ENCODE measurements at places on chromosomes 4 and X. TPM values are rescaled to one million over a fixed set of nuclear protein-coding genes. Genes with fewer than 3 reads are reported as not detected.

DNA sequence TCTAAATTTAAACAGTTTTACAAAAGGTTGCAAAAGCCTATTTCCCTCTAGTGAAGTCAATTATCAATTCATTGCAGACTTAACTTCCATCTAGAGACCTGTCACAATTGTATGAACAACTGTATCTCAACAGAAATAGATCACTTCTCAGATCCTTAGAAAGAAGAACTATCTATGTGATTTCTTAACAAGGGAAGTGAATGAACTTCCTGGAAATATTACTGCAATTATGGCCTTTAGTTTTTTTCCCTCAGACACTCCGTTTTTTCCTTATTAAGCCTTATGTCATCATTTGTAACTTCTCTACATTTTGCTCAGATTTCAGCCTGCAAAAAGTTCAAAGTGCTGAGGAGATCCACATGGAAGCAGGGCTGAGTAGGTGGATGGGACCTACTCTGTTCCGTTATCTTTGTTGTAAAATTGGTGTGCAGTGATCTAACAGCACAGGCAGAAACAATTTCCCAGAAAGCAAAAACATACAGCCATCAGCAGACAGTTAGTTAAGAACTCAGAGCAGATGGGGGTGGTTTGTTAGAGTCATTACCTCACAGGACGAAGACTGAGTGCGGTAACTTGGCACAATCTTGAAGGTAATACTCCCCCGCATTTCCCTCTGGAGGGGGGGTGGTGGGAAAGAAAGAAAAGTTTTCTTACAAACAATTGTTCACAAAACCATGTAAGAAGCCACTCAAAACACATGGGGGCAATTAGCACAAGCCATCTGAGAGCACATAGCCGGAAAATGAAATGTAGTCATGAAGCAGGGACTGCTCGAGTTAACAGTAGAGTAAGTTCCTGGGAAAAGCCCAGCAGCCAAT lies 112.3 kb downstream of the NYX start:
- H3K27ac ChIP-seq = no peak overlapping the region
- H3K4me1 ChIP-seq = no peaks in the 10 kb centered on the region
- no peaks in the 10 kb centered on the region for H3K27me3 ChIP-seq
- no peak overlapping the region for H3K4me3 ChIP-seq

DNA sequence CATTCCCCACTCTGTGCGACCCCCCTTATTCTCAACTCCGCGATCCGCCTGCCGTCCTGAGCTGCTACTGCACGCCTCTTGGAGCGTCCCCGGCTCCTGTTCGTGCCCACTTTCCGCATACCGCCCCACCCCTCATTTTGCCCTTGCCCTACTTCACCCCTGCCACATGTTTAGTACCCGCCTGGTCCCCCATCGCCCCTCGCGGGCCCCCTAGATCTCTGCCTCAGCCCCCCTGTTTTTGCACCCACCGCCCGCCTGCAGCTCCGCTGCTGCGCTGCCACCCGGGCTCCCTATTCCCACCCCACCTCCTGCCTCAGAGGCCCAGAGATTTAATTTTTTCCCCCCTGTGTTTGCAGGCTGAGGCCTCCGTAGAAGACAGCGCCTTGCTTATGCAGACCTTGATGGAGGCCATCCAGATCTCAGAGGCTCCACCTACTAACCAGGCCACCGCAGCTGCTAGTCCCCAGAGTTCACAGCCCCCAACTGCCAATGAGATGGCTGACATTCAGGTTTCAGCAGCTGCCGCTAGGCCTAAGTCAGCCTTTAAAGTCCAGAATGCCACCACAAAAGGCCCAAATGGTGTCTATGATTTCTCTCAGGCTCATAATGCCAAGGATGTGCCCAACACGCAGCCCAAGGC lies 1.4 kb downstream of the MAGED1 start:
- no peaks in the 10 kb centered on the region for H3K4me1 ChIP-seq
- DNase-seq = no peak
- H3K36me3 ChIP-seq = peaks cover 12% of the 10 kb centered on the region

DNA sequence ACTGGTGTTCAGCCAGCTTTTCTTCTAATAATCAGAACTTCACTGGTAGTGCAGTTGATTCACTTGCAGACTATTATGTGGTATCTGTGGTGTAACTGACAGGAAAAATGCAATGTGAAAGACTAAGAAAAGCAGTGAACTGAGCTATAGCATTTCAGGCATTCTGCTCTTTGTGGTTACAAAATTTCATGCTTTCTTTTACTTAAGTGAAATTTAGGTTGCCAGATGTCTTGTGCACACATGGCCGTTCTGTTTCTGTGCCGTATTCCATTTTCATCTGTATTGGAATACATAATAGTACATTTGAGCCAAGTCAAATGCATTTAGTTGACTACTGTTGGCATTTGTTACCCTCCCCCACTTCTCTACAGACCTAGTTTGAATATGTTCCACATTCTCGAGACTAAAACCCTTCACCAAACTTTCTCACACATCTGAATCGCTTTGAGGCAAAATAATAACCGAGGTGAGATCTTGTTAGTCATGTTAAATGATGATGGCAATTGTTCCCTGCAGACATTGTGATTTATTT lies 8.2 kb downstream of the RTL3 start:
- H3K27ac ChIP-seq = no peak overlapping the region
- peaks cover 4% of the 10 kb centered on the region for H3K4me1 ChIP-seq
- H3K36me3 ChIP-seq = no peaks in the 10 kb centered on the region
- no peaks in the 10 kb centered on the region for H3K27me3 ChIP-seq
- H3K4me3 ChIP-seq = no peak overlapping the region
- DNase-seq = no peak

DNA sequence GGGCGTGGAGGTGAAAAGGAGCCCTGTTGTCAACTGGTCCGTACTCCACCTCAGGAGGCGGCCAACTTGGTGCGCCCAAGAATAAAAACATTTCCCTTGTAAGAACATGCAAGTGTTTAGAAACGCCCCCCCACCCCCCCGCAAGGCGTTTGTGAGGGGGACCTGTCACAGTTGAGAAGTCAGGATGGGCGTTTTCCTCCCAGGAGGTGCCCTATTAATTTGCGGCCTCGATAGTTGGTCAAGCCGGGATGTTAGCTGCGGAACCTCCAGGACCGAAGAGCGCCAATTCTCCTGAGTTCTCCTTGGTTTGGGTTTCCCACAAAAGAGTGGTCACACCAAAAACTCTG lies 651 bp upstream of the SAP30 start:
- DNase-seq = peak; percentile 76
- H3K27ac ChIP-seq = peak overlapping the region; percentile 100
- H3K4me1 ChIP-seq = peaks cover 3% of the 10 kb centered on the region
- H3K27me3 ChIP-seq = no peaks in the 10 kb centered on the region

DNA sequence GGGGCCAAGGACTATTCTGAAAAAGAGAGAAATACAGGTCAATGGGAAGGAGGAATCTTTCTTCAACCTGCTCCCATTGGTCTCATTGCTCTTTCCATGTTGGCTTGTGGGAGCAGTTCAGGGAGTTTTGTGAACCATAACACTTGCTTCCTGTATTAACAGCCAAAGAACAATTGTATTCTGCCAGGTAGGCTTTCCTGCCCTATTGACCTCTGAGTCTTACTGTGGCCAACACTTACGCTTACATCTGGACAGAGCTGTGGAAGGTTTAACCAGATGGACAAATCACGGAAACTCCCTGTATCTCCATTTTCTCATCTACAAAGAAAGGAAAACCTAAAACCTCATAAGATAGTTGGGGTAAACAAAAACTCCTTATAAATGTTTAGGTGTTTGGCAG lies 30.7 kb downstream of the MID1IP1 start:
- H3K27me3 ChIP-seq = no peaks in the 10 kb centered on the region
- no peak overlapping the region for H3K4me3 ChIP-seq
- no peak for DNase-seq
- H3K36me3 ChIP-seq = no peaks in the 10 kb centered on the region

DNA sequence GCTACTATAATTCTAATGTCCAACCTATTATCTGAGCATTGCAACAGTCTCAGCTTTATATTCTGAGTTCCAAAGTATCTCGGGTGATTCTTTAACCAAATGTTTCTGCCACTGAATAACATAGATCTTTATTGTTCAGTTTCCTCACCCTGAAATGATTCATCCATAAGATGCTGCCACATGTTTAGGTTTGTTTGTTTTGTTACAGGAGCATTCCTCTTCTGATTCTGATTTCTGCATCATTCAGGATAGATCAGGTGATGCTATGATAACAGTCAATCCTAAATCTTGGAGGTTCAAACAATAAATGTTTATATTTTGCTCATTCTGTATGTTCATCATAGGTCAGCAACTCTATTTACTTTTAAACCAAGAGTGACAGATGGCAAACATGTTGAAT lies 927.6 kb downstream of the PCDH7 start:
- H3K36me3 ChIP-seq = no peaks in the 10 kb centered on the region
- DNase-seq = no peak
- H3K4me3 ChIP-seq = no peak overlapping the region

GRCh38 chrX:150856101-150856500 lies 42.4 kb downstream of the CD99L2 start:
- no peak overlapping the region for H3K4me3 ChIP-seq
- H3K4me1 ChIP-seq = peaks cover 1% of the 10 kb centered on the region
- H3K27ac ChIP-seq = no peak overlapping the region

Gene CXCL1
- total RNA-seq = 4.2 TPM

Gene CLIC2
- 3.4 TPM for total RNA-seq

Gene TMPRSS11B
- total RNA-seq = not detected

Gene HSFX2
- not detected for total RNA-seq
